Islet precursor cell (in vitro differentiated cells): ENCODE measurements at places on chromosomes 3 and 15.

- peak; percentile 13 for DNase-seq
Observed at GRCh38 chr3:11464356-11464755, 179.4 kb downstream of the VGLL4 start.

- no peak for DNase-seq
Observed at GRCh38 chr15:98842973-98843285, 164.7 kb downstream of the PGPEP1L start.

- no peak for DNase-seq
Observed at GRCh38 chr3:172511783-172512762, 11.2 kb downstream of the TNFSF10 start.

DNA sequence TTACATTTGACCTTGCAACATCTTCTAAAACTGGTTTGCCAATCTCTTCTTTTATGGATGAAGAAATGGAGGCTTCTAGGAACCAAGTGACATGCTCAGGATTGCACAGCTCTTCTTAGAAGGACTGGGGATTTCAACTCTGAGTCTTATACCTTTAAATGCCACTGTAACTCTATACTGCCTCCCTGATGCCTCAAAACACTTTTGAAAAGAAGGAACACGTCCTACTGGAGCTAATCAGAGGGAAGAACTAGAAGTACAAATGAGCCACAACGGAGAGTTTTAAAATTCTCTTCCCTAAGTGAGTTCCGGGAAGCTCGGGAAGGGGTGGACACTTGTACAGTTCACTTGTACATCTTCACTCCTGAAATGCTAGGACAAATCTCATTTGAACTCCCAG is 949 bp upstream of the MITF start:
- no peak for DNase-seq

DNA sequence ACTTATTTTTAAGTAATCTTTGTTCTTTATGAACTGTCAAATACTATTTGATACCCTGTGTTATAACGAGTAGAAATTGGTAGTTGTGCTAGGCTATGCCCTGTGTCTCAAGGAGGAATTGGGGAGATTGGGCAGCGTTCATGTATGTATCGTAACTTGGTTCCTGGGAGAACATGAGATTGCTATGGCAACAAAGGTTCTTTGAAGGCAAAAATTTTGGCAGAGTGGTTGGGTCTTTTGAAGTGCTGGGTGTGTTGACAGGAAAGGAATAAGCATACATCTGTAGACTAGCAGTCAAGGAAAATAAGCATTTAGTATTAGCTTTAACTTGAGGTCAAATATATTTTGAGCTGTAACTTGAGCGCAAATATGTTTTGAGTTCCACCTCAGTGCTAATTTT is 45.3 kb downstream of the TCF12 start:
- DNase-seq: peak; percentile 56

GRCh38 chr3:37668431-37668817 is 193.3 kb upstream of the CTDSPL start:
- DNase-seq: no peak

DNA sequence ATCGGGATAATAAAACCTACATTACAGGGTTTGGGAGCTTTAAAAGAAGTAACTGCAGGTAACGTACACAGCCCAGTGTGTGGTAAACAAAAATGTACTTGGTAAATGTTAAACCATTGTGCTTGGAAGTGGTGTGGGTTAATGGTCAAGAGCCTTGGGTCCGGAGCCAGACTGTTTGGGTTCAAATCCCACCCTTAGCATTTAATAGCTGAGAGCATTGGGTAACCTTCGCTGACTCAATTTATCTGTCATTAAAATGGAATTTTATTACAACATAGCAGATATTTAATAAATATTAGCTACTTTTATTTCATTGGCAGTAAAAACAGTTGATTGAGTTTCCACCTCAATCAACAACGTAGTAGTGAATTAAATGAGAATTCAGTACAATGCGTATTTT is 1.5 kb downstream of the FSTL1 start:
- DNase-seq: no peak

GRCh38 chr3:5144316-5144994 is 22.4 kb downstream of the ARL8B start:
- no peak for DNase-seq

DNA sequence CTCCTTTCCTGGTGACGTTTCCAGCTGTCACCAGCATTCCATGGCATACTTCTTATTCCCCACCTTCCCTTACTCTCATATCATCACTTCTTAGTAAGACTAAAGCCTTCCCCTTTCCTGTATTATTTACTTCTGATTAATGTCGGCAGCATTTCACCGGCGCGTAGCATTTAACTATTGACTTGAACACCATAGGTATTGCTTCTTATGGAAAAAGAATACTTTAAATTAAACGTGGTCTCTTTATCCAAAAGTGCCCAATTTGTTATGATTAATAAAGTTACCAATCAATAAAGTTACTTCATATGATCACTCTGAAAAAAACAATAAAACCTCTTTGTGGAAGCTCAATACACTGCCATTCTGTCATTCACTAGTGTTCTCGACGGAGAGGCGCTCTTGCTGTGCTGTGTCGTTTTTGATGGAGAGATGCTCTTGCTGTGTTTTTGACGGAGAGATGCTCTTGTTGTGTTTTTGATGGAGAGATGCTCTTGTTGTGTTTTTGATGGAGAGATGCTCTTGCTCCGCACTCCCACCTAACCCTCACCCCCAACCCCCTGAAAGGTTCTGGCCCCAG is 165.0 kb downstream of the XXYLT1 start:
- no peak for DNase-seq

- no peak for DNase-seq
Observed at GRCh38 chr3:63975723-63976122, 47.6 kb downstream of the PSMD6 start.

DNA sequence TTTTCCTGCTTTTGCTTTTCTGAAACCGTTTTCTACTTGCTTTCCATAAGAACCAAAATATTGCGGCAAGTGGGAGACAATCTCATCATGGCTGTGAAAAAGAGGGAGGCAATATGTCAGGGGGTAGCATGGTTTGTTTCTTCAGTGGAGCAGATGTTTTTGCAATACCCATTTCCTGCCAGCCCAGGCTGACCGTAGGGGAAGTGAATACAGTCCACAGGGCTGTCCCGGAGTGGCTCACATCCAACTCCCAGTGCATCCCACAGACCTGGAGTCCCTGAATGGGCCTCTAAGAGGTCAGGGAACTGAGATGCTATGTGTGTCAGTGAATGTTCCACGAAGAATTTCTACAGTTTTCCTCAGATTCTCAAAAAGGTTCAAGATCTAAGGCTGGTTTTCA is 69.6 kb downstream of the EPHB1 start:
- peak; percentile 35 for DNase-seq

DNA sequence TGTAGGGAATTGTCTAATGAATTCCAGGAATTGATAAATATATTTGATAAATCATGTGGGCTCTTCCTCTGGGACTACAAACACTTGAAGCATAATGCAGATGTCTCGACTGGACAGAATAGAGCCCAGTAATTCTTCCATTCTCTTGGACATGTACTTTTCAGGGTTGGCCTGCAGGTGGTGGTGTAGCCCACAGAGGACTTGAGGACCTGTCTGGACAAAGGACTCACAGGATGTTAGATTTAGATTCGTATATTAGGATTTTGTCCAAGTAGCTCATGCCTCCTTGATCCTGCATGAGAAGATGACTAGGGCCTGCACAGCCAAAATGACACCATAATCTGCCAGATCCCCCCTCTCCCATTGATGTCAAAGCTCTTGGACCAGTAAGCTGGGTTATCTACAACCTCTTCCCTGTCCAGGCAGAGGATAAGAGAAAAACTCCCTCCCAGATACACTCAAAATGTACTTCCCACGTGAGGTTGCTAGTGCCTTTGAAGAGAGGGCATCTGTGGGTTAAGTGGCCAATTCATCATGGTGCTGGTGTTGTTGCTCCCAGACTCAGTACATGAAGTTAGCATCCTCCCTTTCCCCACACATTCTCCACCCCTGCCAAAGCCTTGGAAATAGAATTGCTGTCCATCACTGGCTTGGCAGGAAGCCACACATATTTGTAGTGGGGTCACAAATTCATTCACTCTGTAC is 88.6 kb upstream of the ZNF280D start:
- DNase-seq: peak; percentile 82
